ENCODE measurements at places on chromosomes 5 and 9. TPM values are rescaled to one million over a fixed set of nuclear protein-coding genes. Genes with fewer than 3 reads are reported as not detected.

The GFI1B gene
- not detected for total RNA-seq

The ALDH1B1 gene
- 7.9 TPM for total RNA-seq

The CARTPT gene
- total RNA-seq = not detected

The TRPM6 gene
- 0.69 TPM for total RNA-seq

GRCh38 chr9:749716-750115, 91.8 kb upstream of the DMRT1 start:
- no peak for DNase-seq

DNA sequence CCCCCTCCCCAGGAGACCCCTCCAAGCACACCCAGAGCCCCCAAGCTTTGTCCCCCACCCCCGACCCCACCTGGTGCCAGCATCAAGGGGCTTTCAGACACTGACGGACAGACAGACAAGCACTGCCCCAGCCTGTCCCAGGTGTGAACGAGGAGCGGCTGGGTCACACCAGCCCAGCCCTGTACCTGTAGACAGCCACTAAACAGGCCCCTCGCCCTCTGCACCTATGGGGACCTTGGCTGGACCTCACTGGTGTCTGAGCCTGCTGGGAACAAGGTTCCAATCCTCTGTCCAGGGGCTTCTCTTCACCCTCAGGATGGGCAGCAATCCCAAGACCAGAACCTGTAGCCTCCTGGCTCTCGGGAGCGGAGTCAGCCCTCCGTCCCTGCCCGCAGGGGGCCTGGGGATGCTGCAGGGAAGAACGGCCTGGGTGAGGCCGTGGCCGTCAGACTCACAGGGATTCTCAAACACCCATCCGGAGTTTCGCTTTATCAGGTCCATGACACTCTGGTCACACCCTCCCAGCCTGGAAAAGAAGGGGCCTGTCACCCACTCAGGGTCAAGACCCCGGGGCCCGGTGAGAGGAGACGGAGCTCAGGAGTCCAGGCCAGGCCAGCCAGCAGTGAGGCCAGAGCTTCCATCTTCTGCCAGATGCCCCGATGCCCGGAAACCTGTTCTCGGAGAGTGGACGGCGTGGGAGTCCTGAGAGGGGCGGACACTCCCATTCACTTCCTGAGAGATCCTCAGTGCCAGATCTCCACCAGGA, 2.8 kb downstream of the LCN6 start:
- no peak for DNase-seq

DNA sequence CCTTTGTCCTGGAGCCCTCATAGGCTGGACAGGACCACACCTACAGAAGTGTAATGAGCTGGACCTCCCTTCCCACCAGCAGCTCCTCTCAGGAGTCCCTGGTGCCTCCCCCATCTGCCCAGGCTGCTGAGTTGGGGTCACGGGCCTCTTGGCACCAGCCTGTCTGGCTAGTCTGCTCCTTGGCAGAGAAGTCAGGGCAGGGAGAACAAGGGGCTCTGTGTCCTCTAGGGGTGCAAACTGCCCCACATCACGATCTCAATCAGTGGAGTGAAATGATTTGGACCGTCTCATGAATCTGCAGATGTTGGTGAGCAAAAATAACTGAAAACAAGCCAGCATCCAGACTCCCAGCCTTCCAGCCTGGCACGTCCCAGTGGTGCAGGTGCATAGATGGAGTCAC, 14.9 kb upstream of the GFPT2 start:
- no peak for DNase-seq

GRCh38 chr9:125538092-125538473, 168.9 kb downstream of the MAPKAP1 start:
- no peak for DNase-seq

- no peak for DNase-seq
Observed at GRCh38 chr5:107558823-107559375, 111.8 kb downstream of the EFNA5 start.

GRCh38 chr5:112691339-112691680, 46.4 kb upstream of the APC start:
- no peak for DNase-seq

DNA sequence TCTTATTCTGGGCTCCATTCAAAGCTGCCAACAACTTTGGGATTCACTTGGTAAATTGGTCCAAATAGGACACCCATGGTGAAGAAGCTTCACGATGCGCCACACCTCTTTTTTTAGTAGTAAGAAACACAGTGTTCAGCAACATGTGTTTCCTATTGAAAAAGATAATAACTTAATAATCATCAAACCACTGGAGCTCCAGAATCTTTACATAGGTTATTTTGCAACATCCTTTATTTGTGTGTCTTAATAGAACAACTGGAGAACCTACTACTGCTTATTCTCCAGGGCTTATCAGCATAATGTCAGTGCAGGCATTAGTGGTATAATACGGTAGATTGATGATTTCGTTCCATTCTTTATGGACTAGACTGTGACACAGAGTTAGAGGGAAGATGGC, 63.3 kb upstream of the DAPK1 start:
- DNase-seq = no peak

GRCh38 chr9:80320916-80321315, 749.2 kb downstream of the TLE4 start:
- no peak for DNase-seq

GRCh38 chr9:85258236-85258635, 483.5 kb downstream of the AGTPBP1 start:
- DNase-seq = no peak

GRCh38 chr9:15400281-15400941, 22.3 kb upstream of the SNAPC3 start:
- no peak for DNase-seq

DNA sequence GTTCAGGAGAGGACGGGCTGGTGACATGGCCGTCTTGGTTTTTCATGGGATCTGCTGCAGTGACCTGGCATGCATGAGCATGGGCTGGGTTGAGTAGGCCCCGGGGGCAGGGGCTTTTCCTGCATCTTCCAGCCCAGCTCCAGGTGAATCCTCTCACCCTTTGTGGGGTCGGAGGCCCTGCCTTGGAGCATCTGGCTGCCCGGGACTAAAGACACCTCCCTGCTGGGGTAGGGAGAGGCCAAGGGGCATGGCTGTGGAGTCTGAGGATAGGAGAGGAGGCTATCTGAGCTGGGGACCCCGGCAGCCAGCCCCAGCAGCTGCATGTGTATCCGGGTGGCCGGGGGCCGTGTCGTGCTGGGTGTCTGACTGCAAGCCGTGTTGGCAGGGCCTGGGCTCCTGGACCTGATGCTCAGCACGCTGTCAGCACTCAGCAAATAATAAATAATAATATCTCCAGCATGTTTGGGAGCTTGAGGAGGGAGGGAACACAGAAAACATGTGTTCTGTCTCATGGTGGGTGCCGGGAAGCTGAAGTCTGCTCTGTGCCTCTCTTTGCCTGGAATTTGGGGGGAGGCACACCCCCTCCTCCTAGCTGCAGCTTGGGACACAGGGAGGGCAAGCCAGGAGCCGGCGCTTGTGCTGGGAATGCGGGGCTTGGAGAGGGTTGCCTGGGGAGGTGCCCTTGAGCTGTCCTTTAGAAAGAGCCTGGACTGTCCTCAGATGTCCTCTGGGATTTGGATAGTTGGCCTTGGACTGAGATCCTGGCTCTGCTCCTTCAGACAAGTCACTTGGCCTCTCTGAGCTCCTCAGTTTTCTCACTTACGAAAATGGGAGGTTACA, 28.4 kb upstream of the PITX1 start:
- DNase-seq = no peak

DNA sequence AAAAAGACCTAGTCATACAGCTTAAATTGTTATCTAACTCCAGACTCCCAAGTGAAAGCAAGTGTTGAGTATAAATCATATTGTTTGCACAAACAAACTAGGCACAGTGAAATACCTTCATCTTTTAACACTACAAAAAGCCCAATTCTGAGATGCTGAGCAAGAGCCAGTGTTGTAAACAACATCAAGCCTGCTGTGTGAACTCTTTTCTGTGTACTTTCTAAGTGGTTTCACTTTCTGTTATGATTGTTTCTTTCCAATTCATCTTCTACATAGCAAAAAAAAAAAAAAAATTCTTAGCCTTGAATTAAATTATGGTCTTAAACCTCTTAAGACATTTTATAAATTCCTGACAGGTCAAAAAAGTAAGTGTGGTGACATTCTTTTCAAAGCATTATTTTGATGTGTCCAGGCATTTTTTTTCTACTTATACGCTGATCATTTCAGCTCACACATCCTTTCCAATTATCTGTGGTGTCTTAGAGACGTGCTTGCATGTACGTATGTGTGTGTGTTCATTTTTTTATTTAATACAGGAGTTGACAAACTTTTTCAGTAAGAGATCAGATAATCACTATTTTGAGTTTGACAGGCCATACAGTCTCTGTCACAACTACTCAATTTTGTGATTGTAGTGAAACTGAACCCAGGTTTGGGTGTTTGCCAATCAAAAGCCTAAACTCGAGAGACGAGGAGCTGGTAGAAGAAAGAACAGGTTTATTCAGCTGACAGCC, 556.1 kb downstream of the CDH9 start:
- DNase-seq = no peak

GRCh38 chr5:61461417-61461816, 129.4 kb downstream of the ZSWIM6 start:
- DNase-seq = no peak

- DNase-seq = no peak
Observed at GRCh38 chr9:137172901-137173795, 1.3 kb upstream of the TMEM210 start.

GRCh38 chr5:128494516-128494915, 43.5 kb downstream of the FBN2 start:
- no peak for DNase-seq

- DNase-seq = no peak
Observed at GRCh38 chr9:74711341-74711740, 176.4 kb downstream of the TRPM6 start.

- DNase-seq = no peak
Observed at GRCh38 chr5:173744551-173744950, 128.1 kb upstream of the BOD1 start.

Measured in ovary (tissue), 10 donors.